ENCODE measurements at places on chromosomes 3 and 15.

DNA sequence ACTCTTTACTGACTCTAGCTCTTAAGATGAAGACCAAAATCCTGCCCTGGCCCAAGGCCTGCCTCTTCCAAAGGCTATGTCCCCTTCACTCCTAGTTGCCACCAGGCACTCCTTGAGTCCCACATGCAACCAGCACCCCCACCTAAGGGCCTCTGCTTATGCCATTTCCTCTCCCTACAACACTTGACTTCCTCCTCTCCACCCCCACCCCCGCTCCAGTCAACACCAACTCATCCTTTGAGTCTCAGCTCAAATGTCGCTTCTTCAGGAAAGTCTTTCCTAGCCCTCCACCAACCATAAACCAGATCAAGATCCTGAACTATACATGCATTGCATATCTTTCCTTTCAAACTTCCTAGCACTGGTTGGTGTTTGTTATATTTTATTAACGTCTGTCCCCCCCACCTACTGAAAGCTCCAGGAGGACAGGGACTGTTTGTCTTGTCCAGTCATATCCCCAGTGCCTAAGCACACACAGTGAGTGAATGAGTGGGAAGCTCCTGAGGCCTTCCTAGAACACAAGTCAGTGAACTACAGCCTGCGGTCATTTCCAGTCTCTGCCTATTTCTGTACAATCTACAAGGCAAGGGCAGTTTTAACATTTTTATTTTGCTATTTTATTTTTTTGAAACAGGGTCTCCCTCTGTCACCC is 7.3 kb downstream of the TBC1D2B start:
- DNase-seq = peak; percentile 67

DNA sequence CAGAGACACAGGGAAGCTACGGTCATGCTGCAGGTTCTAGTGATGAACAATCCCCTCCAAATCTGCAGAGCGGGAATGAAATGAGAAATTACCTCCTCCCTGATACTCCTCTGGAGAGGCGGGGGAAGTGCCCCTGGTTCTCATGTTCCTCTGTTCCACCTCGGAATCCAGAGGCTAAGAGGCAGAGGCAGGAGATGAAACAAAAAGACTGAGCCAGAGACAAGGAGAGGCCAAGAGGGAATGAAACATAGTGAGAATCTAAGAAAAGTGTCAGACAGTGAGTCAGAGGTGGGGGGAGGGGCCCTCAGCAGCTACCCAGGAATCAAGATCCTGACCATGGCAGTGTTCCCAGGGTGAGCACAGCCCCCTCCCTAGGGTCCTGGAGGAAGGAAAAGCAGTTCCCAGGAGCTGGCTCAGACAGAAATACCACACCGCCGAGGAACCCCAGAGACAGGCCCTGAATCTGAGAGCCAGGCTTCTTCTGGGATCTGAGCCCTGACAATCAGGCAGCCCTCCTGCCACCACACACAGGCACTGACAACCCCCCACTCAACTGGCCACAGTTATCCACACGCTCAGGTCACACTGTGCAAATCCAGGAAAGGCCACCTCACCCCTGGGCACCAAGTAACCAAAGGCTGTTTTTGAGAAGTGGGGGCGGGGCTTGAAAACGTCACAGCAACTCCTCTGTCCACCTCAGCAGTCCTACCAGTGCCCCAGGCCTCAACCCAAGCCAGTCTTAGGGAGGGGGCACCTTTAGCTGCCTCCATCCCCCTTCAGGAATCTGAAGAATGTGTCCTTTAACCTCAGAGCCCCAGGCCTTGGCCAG is 2.4 kb downstream of the CSRNP1 start:
- peak; percentile 57 for DNase-seq

DNA sequence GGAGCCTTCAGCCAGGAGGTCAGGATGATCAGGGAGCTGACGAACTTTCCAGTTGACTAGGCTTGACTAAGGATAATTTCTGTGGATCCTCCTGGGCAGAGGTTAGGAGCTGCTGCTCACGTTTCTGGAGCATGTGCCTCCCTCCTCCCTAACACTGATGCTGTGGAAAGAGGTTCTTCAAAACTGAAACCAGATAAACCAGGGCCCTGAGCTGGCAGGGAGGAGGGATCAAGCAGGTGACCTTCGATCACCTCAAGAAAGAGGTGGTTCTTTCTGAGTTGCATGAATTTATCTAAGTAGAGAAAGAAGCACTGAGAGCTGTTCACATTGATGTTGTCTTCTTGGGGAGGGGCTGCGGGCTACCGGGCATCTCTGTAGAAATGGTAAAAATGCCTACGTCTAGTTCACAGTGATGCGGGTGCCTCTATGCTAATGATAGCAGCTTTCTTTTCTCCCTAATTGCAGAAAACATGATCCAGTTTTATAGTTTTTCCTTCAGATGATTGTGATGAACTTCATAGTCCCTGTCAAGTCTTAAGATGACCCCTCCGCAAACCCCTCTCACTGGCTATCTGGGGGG is 332.7 kb upstream of the LRRFIP2 start:
- no peak for DNase-seq

- peak; percentile 98 for DNase-seq
Measured at GRCh38 chr3:153221748-153222162, 59.7 kb downstream of the RAP2B start.

GRCh38 chr3:188842639-188843038 is 329.1 kb upstream of the TPRG1 start:
- DNase-seq = peak; percentile 50

DNA sequence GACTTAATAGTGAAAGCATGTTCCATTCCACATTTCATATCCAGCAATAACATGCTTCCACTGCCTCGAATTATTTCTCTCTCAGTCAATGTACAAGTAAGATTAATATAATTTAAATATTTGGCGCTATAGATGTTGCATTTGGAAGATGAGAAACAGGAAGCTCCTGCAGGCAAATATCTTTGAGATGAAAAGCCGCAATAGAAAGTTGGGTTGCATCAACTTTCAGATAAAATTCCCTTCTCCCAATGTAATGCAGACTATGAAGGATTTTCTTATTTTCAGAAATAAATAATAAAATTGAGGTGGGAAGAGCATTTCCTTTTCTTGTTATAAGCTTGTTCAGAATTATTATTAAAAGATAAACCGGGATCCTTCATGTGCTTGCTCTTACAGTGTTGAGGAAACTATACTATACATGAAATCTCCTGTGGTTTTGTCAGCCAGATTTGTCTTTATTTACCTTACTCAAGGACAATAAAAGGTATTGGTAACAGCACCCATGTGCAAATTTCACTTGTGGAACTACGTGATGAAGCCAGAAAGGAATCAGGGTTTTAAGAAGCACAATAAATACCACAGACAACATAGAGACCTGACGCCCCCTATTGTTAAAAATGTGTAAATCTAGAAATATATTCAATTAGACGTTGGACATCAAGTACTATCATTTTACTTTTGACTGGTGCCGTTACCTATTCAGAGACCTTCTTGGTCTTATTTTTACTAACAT is 307.0 kb downstream of the ARPP21 start:
- peak; percentile 57 for DNase-seq

DNA sequence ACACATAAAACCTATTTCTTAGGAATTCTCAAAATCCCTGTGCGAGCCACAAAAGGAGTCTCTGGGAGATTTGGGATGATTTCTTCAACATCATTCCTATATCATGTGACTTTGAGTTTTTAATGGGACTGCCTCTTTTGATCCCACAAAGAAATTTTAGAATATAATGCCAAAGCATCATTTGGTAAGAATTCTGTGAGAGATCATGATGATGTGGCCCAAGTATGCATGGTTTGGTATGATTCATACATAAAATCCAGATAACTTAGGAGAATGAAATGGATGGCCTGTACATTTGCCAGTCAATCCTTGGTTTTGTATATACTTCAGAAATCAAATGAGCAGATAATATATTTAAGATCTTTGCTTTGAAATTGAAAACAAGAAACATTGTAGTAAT is 61.3 kb downstream of the UBE2E2 start:
- DNase-seq = no peak

DNA sequence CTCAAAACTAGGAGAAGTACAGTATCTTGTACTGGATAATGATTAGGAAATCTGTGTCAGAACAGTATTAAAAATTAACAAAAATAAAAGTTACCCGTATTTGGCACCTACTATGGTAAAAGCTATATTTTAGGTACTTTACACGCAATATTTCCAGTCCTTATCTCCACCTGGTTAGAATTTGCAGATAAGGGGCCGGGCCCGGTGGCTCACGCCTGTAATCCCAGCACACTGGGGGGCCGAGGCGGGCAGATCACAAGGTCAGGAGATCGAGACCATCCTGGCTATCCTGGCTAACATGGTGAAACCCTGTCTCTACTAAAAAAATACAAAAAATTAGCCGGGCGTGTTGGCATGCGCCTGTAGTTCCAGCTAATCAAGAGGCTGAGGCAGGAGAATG is 28.4 kb downstream of the MKRN2OS start:
- DNase-seq = no peak

- DNase-seq = peak; percentile 32
Measured at GRCh38 chr3:189779166-189779565, 148.0 kb downstream of the TP63 start.

GRCh38 chr3:132445817-132446216 is 28.5 kb downstream of the DNAJC13 start:
- DNase-seq = peak; percentile 46

DNA sequence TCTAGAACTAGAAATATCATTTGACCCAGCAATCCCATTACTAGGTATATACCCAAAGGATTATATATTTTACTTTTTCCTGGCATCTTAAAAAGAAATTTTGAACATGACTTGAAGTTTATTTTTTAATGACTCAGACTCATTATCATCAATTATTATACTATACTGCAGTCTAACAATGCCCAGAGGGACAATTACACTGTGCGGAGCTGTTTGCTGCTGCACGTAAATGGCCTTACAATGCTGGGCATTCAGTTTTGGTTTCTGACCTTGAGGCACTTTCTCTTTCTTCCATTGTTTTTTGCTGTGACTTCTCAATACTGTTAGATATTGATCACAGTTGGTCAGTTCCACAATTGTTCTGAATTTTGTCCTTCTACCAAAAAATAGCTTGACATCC is 128.8 kb downstream of the GBE1 start:
- no peak for DNase-seq

- DNase-seq = peak; percentile 37
Measured at GRCh38 chr3:71186801-71187200, 396.7 kb downstream of the FOXP1 start.

- DNase-seq = no peak
Measured at GRCh38 chr15:59918994-59919951, 84.8 kb upstream of the FOXB1 start.

DNA sequence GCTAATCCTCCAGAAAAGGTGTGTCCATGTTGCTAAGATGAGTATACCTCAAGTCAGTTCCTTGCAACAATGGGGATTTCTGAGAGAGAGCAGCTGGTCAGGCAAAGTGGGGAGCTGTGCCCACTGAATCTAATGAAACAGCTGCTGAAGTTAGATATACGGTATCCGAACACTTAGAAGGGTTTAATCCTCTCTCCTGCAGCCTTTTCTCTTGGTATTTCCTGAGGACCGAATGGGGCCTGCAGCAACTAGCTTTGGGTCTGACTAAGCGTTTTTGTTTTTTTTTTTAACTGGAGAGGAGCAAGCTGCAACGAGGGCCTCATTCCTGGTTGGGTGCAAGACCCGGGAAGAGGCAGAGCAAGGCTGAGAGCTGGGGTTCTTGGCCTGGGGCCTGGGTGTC is 37.6 kb upstream of the BNC1 start:
- DNase-seq = no peak

Data from hematopoietic multipotent progenitor cell treated with erythropoietin and hydrocortisone succinate and interleukin-3 and kit ligand, for 4 days (in vitro differentiated cells).